Kidney epithelial cell (primary cell): ENCODE measurements at places on chromosomes 5 and 9.
A peak's percentile ranks its signal among the peaks of the same experiment; 100 is the strongest.

GRCh38 chr5:32090755-32091128 is 83.4 kb downstream of the GOLPH3 start:
- no peak for DNase-seq

DNA sequence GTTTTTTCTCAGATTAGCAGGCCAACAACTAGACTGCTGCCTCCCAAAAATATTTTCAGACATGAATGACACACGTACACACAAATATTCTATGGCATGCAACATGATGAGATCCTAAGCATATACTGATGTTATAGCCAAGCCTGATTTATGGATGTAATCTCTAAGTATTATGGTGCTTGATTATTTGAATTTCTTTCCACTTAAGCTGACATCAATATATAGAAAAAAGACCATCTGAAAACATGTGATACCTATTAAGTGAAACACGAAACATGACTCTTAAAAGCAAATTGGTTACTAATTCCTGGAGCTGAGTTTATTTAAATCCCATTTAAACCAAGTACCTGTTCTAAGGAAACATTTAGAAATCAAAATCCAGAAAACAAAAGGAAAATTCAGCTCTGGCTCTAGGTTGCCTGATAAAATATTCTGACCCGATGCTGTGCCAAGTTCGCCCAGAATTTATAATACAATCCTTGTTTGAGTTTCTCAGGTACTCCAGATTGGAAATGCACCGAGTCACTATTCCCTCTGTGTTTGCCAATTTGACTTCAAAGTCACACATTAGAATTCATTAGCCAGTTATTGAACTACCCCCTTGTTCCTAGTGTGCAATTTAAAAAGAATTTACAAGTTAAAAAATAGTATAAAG is 548.6 kb downstream of the CSNK1G3 start:
- no peak for DNase-seq

- DNase-seq = no peak
These were observed 11.8 kb downstream of the ELAVL2 start for GRCh38 chr9:23814243-23814642.

DNA sequence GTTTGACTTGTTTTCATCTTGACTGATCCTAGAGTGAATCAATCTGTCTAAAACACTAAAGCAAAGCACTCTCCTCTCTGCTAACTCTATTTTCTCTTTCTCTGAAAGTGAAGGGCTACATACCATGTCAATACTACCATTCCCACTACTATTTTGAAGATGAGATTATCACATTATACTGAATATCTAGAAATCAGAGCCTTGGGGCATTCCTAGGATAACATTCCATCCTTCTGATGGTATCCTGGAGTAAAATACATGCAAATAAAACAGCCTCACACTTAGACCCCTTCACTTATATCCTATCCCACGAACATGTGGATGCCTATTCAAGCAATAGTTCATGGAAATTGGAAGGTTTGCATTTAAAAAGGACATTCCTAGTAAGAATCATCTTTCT is 309.3 kb upstream of the ACTBL2 start:
- DNase-seq = no peak

- DNase-seq = no peak
These were observed 684.0 kb upstream of the CDH9 start for GRCh38 chr5:27722337-27722736.

DNA sequence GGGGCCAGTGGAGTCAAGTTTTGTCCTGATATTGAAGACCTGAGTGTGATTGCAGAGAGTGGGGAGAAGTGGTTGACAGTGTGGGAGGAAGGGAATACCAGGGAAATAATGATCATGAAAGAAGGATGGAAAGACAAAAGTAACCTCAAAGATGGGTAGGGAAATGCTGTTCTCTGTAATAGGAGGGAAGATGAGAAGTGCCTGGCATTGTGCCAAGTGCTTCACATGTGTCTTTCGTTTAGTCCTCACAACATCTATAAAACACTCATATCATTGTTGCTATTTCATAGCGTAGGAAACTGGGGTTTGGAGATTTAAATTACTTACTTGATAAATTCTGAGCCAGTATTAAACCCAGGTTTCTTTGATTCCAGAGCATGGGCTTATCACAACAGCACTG is 472.3 kb downstream of the LRRC70 start:
- DNase-seq = no peak

DNA sequence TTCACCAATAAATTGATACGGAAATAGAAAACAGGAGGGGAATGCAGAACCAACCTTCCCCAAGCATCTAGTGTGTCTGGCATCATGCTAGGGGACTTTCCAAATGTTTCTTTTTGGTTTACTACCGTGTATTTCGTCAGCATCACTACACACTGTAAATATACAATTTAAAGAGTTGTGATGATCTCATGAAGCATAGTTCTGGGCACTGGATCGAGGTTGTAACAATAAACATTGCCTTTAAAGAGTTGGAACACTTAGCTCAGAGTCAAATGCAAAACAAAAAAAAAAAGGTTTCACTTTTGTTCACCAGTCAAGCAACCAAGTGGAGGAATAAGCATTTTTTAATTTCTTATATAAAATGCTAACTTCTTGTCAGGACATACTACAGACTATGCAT is 2.9 kb upstream of the SCAI start:
- no peak for DNase-seq

- no peak for DNase-seq
These were observed 3.1 kb upstream of the DOCK8 start for GRCh38 chr9:211557-211956.

GRCh38 chr5:138065102-138065501 is 18.7 kb upstream of the WNT8A start:
- DNase-seq = no peak

- peak; percentile 94 for DNase-seq
These were observed 34.2 kb upstream of the MYOT start for GRCh38 chr5:137833463-137833862.

DNA sequence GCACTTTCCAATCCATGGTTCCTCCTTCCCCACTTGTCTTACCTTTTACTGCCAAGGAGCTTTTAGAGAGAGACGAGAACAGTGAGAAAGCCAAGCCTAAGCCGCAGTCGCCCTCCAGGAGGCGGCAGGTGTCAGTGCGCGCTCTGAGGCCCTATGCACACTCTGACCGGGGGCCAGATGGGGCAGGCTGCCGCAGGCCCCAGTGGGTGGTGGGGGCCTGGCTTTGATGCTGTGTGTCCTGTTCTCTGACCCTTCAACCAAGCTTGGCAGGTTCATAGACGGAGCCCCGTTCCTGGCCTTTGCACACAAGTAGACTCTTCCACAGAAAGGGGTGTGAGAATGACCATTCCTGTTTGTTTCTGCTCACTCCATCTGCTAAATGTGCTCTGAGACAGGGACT is 77.3 kb downstream of the WNK2 start:
- no peak for DNase-seq

GRCh38 chr9:31590091-31590490 is 794.4 kb upstream of the ACO1 start:
- no peak for DNase-seq

- DNase-seq = no peak
These were observed 14.4 kb downstream of the TRPM3 start for GRCh38 chr9:71106992-71107391.

- DNase-seq = no peak
These were observed 28.8 kb downstream of the ALG2 start for GRCh38 chr9:99192786-99193465.

- DNase-seq = no peak
These were observed 24.2 kb upstream of the HAPLN1 start for GRCh38 chr5:83744821-83745220.

GRCh38 chr9:107227774-107228173 is 55.3 kb upstream of the RAD23B start:
- no peak for DNase-seq

GRCh38 chr9:108615152-108615551 is 240.6 kb downstream of the ACTL7B start:
- DNase-seq = no peak

DNA sequence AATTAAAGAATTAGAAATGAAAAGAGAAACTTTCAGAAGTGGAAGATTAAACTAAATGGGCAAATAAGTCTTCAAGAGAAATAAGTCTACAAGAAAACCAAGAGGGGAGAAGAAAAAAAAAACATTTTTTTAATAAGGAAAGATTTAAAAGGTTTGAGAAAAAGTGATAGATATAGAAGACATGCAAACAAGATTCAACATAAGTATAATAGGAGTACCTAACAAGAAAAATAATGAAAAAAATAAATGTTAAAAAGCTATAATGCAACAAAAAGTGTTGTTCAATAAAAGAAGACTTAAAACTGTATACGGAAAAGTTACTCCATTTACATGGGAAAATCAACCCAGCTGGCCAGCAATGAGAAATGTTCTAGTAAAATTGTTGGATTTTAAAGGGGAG is 42.6 kb downstream of the PTPDC1 start:
- DNase-seq = no peak

- DNase-seq = no peak
These were observed 38.8 kb downstream of the SFXN1 start for GRCh38 chr5:175516933-175517823.

- DNase-seq = no peak
These were observed 239.1 kb downstream of the ELAVL2 start for GRCh38 chr9:23586906-23587305.

DNA sequence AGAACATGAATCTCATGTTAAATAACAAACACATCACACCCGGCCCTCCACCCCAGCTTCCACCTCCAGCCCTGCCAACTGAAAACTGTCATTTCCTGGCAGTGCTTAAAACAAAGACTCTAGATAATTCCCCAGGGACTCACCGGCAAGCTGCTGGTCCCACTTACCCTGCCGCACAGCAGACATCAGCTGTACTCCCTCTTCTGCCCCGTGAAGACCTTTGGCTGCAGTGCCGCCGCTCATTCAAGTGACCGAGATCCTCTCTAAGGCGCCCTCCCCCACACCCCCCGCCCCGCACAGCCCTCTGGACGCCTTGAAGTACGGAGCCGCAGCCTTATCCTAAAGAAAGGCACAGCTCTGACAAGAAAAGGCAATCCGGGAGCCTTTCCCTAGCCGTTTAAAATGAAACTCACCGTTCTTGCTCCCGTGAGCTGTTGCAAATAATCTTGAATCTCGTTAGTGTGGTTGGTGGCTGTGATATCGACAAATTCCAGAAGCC is 434 bp downstream of the GLRX start:
- no peak for DNase-seq

GRCh38 chr9:114004221-114004716 is 73.8 kb downstream of the AMBP start:
- no peak for DNase-seq

DNA sequence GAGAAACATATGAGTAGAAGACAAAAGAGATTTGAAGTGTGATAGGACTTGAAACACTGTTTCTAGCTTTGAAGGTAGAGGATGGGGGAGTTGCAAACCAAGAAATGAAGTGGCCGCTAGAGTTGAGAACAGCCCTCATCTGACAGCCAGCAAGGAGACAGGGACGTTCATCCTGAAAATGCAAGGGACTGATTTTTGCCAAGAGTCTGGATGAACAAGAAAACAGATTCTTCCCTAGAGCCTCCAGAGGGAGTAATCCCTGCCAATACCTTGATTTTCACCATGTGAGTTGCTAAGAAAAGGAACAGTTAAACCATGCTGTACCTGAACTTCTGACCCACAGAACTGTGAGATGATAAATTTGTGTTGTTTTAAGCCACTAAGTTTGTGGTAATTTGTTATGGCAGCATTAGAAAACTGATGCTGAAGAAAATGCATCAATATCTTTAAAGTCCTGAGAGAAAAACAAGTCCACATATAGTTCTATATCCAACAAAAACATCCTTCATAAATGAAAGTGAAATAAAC is 154.0 kb upstream of the ADAMTSL1 start:
- no peak for DNase-seq

DNA sequence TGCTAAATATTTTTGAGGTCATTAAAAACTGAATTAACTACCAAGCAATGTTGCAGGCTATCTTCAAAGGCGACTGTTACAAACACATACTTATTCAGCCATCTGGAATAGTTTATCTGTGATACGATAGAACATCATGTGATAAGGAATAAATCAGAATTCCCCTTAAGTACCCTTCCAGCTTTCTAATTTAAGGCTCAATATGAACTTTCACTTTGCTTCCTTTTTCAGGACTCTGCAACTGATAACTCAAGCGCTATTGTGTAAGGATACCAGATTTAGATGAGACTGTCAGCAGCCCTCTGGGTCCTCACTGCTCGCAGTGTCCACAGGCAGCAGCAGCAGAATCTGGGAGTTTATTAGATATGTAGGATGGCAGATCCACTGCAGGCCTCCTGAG is 416.3 kb downstream of the SPATA31D1 start:
- DNase-seq = no peak

DNA sequence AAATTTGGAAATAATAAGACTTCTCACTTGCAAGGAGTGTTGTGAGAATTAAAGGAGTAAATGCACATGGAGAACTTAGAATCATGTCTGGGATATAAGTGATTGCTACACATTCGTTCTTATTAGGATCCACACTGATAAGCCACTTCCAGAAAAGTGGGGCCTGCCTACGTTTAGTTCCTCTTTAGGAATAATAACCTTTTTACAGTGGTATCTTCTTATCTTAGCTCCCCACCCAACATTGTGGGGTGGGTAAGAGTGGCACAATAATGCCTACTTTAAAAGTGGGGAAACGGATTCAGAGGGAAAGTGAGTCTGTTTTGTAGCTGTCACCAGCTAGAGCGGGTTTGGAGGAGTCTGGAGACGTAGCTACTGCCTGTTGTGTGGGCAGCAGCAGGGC is 16.0 kb downstream of the DOCK2 start:
- no peak for DNase-seq
